Naive thymus-derived CD8-positive, alpha-beta T cell (primary cell): ENCODE measurements at places on chromosomes 12 and 14.

DNA sequence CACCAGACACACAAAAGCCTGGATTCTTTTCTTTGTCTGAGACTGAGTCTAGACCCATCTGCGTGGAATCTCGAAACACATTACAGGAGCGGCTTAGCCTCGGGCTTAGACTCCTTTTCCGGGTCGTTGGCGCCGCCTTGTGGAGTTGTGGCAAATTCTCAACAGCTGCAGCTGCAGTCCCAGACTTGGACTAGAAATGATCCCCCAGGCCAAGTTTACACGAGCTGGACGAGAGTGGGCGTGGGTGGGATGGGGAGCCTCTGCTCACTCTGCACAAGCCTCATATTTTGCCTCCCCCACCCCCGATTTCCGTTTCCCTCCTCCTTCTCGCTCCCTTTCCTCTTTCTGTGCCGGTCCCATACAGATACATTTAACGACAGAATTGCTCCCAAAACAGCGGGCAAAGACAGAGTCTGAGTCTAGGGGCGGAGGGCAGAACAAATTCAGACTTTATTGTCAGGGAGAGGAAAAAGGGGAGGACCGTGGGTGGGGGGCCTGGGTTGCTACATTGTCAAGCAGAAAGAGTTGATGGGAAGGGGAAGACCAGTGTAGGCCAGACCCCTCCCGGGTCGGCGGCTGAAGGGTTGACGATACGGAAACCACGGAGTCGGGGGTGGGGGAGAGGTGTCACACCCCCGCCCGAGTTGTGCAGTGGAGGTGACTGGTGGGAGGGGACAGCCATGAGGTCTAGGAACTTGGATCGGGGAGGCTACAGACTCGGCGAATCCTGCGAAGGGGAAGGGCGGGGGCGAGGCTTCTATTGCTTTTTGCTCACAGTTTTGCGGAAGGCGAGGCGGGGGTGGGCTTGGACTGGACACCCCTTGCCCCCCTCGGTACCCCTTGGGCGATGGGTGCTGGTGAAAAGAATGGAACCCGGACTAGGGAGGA lies 4.7 kb upstream of the GPR84 start:
- peak; percentile 85 for DNase-seq

GRCh38 chr12:3834774-3835173 lies 38.4 kb downstream of the PARP11 start:
- no peak for DNase-seq

DNA sequence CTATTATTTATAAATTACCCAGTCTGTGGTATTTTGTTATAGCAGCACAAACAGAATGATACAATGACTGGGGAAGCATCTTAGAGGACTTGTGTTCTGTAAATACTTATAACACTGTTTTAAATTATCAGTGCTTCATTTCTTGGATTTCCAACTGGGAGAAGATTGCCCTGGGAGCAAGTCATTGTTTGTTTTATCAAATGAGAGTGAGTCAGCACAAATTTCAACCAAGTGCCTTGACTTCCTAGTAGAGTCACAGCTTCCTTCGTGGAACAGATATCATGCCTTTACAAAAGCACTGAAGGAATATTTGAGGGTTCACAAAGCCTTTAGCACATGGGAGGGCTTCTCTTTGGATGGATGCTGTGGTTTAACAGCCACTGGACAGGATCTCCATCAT lies 234.1 kb downstream of the KTN1 start:
- no peak for DNase-seq

GRCh38 chr12:89345830-89346740 lies 6.2 kb downstream of the DUSP6 start:
- no peak for DNase-seq

DNA sequence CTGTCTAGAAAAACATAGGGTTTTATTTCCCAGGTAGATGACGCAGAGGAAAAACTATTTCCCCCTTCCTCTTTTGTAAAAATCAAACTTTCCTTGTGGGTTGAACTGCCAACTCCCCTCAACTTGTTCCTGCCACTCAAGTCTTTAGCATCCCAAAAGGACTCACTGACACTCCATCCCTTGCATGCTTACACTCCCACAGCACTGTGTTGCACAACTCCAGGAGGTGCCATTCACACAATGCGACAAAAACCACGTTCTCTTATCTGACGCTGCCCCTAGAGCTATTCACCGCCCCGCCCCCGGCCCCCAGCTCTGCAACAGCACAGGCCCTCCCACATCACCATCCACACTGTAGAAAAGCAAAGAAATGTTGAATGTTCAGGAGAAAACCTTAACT lies 16.9 kb upstream of the STON2 start:
- no peak for DNase-seq

GRCh38 chr14:87049950-87050349 lies 943.0 kb downstream of the GALC start:
- DNase-seq: no peak

DNA sequence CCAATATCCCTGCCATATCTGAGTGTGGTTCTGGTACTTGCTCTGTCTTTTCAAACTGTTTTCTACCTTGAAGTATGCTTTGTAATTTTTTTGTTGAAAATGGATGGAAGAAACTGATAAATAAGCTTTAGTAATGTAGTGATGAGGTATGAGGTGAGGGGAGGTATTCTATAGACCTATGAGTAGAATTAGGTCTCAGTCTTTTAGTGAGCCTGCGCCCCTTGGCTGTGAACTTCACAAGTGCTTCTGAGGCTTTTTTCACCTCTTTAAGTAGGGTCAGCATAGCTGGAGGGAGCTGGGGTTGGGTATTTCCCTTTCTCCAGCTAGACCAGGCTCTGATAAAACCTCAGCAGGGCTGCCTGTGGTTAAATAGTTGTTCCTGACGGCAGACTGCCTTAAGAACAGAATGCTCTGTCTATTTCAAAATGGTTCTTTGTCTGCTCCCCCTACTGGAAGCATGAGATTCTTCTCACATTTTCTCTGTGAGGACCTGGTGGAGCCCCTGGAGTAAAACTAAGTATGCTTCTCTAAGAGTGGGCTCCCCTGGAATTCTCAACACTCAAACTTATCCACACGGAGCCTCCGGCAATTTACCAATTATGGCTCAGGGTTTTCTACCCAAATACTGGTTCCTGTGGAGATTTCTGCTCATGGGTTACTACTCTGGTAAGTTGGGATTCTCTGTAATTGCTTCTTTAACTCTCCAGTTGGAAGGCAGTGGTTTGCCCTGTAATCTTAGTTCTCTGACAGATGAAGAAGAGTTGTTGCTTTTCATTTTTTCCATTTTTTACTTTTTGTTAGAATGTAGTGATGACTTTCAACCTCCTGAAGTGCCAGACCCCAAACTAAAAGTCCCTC lies 13.1 kb downstream of the KRT5 start:
- DNase-seq: no peak

DNA sequence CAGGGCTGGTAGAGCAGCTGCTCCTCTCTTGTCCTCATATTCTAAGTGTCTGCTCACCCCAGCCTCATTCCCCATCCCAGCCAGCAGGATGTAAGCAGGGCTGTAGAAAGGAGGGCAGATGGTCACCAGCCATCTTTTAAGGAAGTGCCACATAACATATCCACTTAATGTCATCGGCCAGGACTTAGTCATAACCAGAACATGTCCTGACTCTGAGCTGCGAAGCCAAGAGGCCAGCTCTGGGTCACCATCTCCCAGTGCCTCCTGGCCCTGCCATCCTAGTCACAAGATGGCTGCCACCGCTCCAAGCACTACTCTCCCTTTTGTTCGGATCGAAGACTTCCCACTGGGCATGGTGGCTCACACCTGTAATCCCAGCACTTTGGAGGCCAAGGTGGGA lies 123.9 kb downstream of the PLXNC1 start:
- DNase-seq: no peak

- DNase-seq: peak; percentile 96
Measured at GRCh38 chr12:68686595-68687521, at the start of gene NUP107. Gene NUP107 (plus strand): TSS chr12:68686978. CDS start chr12:68687066, 88 bp downstream.

- DNase-seq: no peak
Measured at GRCh38 chr12:2613326-2614073, 181.3 kb upstream of the FKBP4 start.

GRCh38 chr12:45644541-45644940 lies 85.0 kb upstream of the ARID2 start:
- no peak for DNase-seq

GRCh38 chr14:77128414-77128891 lies 13.1 kb downstream of the ZDHHC22 start:
- no peak for DNase-seq

- no peak for DNase-seq
Measured at GRCh38 chr14:22837750-22838538, 1.6 kb downstream of the MMP14 start.

- DNase-seq: no peak
Measured at GRCh38 chr12:49567302-49567610, 686 bp downstream of the MCRS1 start.

DNA sequence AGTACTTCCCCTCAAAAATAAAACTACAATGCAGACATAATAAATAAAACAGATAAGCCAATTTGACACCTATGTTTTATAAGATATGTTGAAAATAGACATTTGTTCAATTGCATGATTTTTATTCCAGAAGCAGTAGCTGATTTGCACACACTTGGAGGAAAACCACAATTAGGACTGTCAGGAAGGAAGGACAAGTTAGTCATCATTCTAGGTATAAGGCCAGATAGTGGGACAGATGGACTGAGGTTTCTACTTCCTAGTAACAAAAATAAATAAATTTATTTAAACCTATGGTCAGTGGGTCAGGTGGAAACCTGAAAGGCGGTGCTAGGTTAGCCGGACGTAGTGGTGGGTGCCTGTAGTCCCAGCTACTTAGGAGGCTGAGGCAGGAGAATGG lies 141.8 kb upstream of the RASSF8 start:
- DNase-seq: no peak

DNA sequence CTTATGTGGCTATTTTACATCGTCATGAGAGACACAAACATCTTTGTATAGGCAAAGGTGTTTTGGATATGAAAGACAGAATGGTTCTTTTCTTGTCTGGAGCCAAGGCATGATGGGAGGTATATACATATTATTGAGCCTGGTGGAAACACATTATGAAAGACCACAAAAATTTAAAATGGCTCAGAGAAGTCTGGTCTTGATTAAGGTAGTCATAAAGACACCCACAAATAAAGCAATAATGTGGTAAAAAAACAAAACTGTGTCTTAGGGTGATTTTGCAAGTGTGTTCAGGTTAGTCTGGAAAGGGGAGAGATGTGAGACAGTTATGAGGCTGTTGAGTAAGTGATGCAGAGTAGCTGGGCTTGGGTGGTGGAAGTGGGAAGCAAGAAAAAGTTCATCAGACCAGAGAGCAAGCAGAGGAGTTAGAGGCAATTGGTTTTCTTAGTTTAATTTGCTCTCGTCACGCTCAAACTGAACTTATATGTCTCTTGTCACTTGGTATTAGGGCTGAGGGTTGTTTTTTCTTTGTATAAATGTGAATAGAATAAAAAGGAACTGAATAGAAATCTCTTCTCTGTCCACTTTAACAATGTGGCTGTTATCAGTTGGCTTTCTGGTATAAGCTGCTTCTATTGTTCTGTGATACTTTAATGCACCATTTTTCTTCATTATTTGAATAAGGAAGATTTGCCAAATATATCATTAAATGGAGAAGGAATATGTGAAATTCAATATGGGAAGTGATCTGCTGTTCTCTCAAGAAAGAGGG lies 115.0 kb downstream of the AKAP6 start:
- DNase-seq: no peak

DNA sequence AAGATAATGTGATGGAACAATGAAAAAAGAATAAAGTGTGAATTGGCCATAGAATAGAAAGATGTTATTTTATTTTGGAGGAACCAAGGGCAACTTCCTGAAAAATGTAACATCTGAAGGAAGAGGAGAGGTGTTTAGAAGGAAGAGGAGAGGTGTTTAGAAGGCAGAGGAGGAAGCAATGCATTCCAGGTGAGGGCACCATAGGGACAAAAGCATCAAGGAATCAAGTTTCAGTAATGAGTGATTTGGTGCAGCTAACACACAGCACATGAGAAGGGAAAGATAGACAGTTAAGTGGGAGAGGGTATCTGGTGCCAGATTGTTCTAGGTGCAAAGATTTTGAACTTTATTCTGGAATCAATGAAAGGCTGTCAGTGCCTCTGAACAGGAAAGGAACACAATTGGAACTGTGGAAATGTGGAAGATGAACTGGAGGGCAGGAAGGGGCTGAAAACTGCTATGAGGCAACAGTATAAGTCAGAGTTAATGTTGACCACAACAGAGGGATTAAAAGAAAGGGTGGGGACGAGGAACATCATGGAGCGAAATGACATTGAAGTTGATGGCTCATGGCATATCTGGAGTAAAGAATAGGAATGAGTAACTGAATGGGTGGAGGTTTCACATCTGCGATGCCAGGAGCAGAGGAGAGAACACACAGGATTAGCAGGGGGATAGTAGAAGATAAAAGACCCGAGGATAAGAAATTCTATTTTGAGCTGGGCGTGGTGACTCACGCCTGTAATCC lies 326.6 kb downstream of the LRIG3 start:
- no peak for DNase-seq

DNA sequence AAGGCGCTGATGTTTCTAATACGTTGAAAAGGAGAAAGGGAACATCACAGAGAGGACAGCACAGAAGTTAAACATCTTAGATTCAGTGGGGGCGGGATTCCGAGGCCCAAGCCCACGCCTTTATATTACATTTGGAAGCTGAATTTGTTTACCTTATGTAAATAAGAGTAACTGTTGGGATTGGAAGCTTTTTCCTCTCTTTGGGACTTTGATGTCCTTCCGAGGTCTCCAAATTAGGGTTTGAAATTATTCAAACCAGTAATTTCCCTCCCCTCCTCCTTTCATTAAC lies 6.4 kb downstream of the FOXA1 start:
- no peak for DNase-seq

DNA sequence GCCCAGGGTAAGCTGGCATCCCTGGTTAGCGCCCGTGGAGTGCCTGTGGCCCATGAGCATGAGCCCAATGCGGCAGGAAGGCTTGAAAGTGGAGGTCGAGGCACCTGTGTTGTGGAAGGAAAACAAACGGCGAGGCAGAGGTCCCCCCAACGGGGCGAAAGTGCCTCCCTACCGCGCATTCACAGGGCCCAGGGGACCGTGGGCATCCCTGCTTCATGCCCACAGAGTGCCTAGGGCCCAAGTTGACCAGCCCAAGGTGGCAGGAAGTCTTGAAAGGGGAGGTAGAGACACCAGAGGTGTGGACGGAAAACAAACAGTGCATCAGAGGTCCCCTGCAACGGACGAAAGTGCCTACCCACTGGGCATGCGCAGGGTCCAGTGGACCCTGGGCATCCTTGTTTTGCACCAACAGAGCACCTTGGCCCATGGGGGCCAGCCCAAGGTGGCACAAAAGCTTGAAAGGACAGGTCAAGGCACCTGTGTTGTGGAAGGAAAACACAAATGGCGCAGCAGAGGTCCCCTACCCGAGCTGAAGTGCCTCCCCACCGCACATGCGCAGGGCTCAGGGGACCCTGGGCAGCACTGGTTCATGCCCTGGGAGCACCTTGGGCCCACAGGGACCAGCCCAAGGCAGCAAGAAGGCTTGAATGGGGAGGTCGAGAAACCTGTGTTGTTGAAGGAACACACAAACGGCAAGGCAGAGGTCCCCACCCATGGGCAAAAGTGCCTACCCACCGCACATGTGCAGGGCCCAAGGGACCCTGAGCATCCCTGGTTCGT lies 377.5 kb downstream of the ALG10 start:
- no peak for DNase-seq

- no peak for DNase-seq
Measured at GRCh38 chr12:118022728-118023109, 6.2 kb downstream of the RFC5 start.
